ENCODE measurements at places on chromosomes 1 and 21.

DNA sequence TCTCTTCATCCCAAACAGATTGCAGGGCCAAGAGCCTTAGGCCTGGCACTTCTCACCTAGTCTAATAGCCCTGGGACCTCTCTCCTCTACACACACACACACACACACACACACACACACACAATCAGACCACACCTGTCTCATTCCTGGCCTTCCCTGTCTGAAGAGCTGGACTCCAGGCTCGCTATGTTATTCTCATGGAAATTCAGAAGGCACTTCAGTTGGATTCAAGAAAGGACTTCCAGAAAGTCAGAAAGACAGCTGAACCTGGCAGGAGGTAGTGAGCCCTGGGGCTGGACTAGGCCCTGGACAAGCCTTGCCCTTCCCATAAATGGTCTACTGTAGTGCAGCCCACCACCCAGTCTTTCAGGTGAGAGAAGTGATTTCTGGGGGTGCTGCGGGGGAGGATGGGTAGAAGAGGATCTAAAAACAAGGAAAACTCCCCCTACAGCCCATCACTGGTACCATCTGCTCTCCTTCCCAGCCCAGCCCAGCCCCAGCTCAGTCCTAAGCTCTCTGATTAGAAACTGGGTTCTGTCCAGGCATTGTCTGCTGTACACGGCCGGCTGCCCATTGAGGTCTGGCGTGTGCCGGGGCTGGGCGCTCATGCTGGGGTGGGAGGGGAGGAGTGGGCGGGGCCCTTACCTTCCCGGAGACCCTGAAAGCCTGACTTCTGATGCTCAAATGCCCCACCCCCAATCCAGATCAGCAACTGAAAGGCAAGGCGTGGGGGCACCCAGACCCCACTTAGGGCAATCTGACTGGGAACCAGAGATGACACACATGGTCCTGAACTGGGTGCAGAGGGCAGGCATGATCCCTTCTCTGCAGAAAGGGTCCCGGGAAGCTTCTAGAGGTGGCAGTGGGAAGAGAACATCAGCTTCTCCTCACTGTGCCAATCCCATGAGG, 2.5 kb downstream of the KIF21B start:
- DNase-seq: peak; percentile 63

DNA sequence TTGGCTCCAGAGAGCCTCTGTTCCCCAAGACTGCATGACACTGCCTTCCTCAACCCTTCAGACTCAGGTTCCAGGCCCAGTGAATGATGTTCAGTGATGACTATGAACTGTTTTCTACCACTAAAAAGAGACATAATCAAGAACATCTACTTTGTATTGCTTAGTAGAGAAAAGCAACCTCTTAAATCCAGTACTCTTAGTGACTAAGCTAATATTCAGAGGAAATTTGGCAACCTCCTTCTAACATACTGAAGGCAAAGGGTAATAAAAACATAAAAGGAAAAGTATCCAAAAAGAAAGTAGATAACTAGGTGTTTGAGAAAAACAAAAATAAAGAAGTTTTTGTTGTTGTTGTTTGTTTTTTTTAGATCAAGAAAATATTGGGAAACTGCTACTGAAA, 153.3 kb upstream of the RUNX1 start:
- DNase-seq: no peak

GRCh38 chr1:35650416-35650815, 9.1 kb upstream of the PSMB2 start:
- no peak for DNase-seq

DNA sequence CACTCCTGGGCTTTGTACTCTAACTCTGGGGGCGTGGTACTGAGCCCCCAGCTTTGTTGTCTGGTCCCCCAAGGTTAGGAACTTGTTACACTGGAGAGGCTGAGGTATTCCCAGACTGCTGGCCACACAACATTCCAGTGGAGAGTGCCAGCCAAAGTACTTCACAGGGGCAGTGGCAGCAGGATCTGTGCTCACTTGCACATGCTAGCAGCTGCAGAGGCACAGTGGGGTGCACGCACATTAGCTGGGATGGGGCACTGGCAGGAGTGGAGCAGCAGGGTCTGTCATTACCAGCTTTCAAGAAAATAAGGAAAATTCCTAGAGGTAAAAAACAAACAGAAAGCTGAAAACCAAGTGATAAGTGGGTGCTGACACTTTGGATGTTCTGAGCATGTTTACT, 31.0 kb downstream of the ZNF691 start:
- DNase-seq: no peak

DNA sequence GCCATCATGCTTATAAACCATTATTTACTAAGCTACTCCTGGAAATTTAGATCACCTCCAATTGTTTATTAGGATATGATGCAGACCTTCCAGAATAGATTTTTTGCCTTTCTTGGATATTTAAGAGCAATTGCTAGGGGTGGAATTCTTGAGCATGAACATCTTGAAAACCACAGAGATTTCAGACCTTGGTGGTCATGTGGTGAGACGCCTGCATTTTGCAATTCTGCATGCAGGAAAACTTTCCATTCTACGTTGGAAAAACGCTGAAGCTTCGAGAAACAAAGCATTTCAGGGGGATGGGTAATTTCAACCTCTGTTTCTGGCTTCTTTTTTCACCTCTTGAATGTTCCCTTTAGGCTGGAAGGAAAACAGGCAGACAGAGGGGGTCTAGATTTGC, 596.3 kb downstream of the KIF26B start:
- no peak for DNase-seq

DNA sequence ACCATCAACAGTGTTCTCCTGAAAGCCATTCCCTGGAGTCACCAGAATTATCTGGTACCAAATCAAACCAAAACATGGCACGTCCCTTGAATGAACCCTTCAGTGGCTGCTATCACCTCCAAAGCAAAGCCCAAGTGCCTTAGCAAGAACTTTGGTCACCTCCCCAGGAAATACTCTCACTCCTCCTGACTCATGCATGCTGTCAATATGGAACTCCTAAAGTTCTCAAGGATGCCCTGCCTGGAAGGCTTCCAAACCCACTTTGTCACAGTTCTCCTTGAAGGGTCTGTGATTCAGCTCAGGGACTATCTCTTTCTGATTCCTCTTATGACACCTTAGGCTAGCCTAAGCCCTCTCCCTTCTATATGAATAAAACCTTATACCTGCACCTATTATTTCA, 146.1 kb upstream of the RUNX1 start:
- DNase-seq: no peak

DNA sequence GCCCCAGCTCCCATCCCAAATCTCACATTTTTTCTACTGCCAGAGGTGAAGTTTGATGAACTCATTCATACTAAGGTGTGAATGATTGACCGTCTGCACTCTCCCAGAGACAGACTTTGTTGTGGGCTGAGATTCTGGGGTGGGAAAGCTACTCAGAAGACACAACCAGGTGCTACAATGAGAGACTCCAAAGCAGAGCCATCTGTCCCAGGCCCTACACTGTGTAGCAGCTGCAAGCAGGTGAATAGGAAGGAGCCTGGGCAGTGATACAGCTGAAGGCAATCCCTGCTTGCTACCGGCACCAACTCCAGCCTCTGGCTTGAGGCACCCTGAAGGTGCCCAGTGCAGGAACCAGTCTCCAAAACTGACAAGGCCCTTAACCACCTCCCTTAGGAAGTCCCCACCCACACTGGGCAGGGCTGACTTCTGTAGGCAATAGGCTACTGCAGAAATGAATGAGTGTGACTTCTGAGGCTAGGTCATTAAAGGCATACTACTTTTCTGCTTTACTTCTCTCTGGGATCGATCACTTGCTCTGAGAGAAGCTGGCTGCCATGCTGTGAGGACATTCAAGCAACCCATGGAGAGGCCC, 79.7 kb upstream of the RUNX3 start:
- peak; percentile 63 for DNase-seq

GRCh38 chr1:163170975-163171676, 31.6 kb downstream of the RGS5 start:
- no peak for DNase-seq

DNA sequence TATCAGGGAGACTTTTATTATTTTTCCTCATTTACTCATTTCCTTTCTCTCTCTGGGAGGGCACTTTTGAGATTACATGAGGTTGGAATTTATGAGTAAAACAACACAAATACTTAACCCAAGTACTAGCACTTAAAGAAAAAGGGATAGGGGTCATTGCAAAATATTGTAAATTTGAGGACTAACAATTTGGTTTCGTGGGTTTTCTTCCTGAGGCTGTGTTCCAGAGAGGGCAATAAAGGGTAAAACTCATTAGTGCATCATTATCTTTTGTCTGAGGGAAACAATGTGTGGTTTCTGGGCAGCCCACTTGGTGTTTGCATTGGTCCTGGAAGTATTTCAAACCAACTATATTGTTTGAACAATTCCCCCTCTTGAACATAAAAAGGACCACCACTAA, 96.5 kb downstream of the GREM2 start:
- no peak for DNase-seq

DNA sequence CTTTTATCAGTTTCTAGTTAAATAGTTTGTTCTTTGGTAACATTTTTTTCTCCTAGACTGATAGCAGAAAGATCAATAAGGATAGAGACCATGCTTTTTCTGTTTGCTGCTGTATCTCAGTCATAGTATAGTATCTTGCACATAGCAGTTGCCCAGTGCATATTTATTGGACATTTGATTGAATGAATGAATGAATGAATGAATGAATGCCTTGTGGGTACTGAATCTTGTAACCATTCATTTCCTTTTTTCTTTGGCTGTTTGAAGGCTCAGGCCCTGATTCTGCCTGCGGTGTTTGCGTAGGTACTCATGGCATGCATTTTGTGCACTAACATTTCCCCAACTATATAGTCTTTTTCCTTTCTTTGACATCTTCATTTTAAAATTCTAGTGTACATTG, 83.9 kb downstream of the ST3GAL3 start:
- DNase-seq: no peak

- no peak for DNase-seq
Measured at GRCh38 chr1:164625004-164625617, 66.1 kb downstream of the PBX1 start.

DNA sequence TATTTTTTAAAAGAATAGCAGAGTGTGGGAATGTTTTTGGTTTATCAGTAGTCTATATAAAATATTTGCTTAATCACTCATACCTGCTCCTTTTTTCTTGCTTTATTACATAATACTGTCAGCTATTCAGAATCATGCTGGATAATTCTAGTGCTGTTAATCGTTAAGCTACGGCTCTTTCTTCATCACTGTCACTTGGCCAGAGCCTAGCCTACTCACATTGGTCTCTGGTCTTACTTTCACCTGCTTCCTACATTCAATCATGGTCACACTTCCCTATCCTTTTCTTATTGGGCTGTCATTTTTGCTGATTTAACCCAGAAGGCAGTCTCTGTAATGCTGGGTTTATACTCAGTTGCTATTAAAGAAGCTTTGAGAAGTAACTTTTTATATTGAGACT, 2.5 kb downstream of the KLHL20 start:
- no peak for DNase-seq

- no peak for DNase-seq
Measured at GRCh38 chr21:32515874-32516273, 69.4 kb downstream of the TCP10L start.

DNA sequence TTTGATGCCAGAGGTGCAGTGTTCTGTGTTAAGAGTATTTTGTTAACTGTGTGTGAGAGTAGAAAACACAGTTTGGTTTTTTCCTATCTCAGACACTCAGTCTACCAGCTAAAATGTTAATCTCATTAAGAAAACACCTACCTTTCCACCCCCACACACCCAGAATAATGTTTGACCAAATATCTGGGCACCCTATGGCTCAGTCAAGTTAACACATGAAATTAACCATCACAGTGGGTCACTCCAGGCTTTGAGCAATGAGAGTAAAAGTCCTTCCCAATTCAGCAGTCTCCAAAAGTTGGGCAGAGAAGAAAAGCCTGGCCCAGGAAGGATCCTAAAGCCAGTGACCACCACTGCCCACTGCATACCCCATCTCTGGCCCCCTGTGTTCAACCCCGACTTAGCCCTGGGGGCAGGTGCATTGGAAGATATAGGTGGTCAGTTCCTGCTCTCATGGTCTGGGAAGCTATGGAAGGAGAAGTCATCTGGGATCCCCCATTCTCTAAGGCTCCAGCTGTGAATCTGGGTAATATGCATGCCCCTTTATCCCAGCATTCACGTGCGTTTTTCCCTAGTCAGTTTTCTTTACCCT, 50.2 kb upstream of the CSF3R start:
- DNase-seq: no peak

GRCh38 chr1:109639063-109639840, 16.6 kb upstream of the GSTM4 start:
- no peak for DNase-seq

DNA sequence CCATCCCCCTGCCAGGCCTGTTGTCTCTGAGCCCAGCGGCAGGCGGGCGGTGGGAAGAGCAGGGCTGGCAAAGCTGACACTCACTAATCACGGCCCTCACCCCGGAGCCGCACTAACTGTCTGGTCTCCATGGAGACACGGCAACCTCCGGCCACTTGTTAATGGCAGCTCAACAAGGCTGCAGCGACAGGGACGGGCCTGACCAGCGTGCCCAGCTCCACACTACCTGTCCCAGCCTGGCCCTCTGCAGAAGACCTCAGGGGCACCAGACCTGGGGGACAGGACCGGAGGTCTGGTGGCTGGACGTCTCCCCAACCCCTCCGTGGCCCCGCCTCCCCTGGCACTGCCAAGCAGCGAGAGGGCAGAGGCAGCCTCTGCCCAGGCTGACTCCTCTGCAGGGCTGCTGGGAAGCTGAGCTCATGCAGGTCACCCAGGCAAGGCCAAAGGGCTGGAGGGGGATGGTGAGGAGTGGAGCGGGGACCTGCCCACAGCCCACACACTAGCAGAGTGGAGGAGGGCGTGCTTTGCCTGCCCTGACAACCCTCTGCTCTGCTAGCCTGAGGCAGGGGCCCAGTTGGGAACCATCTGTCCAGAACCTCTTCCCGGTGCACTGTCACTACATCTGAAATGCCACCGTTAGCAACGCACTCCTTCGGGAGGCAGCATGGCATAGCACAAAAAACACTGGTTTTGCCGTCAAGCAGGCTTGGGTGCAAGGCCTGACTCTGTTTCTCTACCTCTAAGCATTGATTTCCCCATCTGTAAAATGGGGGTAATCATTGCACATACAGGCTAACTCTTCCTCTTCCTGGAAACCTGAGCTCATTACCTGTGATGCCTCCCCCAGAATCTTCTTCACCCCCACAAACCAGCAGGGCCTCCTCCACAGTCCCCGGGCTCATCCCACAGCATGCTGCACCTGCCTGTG, 29.6 kb upstream of the WASF2 start:
- no peak for DNase-seq

- no peak for DNase-seq
Measured at GRCh38 chr1:201515895-201516294, 9.0 kb upstream of the CSRP1 start.

- DNase-seq: no peak
Measured at GRCh38 chr1:152227310-152227928, 3.4 kb upstream of the HRNR start.

- peak; percentile 60 for DNase-seq
Measured at GRCh38 chr1:31760471-31761470, 3.4 kb downstream of the ADGRB2 start.

DNA sequence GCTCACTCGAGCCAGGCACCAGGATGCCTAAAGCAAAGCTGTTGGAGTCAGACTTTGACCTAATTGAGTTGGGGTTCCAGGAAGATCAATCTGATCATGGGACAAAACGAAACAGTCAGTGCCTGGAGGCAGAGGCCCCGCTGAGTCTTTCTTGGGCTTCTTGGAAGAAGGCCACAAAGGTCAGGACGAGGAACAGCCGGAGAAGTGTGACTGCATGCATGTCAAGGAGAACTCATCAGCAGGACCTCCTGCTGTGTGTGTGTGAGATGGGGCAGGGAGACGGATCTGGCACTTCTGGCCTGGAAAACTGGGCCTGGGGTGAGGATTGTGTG, 190.8 kb downstream of the CAMTA1 start:
- DNase-seq: no peak
